ENCODE measurements at places on chromosomes 2 and 18. TPM values are rescaled to one million over a fixed set of nuclear protein-coding genes. Genes with fewer than 3 reads are reported as not detected.

Gene OSR1
- 6.0 TPM for polyA plus RNA-seq

Gene ZNG1B
- polyA plus RNA-seq: 28.2 TPM

Gene HDAC4
- 7.8 TPM for polyA plus RNA-seq

Gene CFAP65
- 0.27 TPM for polyA plus RNA-seq
